H54 (cell line): ENCODE measurements at places on chromosomes 12 and 14.

DNA sequence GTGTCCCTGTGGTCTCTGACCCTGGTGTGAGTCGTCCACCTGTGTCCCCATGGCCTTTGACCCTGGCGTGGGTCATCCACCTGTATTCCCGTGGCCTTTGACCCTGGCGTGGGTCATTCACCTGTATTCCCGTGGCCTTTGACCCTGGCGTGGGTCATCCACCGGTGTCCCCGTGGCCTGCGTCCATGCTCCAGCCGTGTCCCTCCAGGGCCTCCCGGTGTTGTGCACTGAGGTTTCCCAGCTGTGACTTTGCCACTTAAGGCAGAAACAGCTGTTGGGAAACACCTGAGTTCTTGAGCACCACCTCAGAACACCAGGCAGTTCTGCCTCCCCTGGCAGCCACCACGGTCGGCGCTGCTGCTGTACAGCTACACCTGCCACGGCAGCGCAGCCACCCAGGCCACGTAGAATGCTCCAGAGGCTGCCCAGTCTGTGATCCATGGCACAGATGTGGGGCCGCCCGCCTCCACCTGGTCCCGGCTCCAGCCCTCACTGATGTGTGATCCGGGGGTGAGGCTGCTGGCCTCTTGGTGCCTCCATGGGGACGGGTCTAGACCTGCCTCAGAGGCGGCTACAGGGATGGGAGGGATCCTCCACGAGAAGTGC, 69.1 kb upstream of the GALNT9 start:
- no peak for DNase-seq

DNA sequence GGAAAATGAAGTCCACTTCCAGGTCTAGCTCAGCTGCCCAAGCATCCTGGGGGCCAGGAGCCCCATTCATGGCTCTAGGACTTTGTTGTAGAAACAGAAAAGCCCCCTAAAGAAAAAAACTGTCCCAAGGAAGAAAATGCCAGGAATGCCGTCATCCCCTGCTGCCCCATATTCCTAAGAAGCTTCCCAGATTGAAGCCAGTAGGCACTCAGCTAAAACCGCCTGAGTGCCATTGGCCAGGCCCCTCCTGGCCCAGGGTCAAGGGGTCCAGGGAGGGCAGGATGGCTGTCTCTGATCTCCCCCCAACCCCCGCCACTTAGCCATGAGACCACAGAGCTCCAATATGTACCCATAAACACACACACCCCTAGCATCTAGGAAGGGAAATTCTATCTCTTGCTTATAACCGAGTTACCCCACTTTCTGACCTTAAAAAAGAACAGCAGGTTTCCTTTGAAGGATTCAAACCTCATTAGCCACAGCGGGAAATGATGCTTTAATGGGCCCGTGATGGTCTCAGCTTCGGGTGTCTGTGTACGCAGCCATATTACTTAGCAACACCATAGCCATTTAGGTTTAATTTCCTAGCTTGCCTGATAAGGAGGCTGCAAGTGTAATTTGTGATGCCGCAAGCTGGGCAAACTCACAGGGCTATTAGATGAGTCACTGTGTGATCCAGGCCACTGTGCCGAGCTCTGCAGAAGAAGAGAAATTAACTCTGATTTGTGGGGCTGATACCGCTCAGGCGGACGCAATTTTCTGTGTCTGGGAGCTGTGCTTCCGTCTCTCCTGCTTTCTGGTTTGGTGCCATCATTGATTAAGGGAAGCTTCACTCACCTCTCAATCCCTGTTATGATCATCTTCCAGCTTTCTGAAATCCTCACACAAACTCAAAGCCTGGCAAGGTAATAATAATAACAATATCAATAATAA, 84.2 kb downstream of the GCH1 start:
- peak; percentile 33 for DNase-seq

DNA sequence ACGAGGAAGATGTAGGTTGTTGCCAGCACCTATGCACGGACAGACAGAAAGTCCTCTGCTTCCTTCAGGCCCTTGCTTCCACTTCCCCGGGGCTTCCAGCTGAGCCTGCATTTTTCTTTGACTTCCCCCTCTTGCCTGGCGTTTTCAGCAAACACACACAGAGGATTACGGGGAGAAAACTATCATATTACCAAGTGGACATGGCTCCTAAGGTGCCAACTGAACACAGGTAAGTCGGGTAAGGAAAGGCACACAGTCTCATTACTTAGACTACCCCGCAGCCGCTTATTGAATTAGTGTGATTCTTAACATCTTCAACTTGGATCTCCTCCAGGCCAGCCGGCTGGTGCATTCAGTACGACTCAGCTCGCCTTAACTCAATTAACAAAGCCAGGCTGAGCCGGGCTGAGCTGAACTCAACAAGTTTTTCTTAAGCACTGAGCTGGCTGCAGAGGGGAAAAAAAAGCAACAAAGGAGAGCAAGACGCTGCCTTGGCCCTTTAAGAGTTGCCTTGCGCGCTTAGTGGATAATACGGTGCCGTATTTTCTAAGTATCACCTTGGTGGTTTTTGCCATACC, 19.2 kb upstream of the MAP1LC3B2 start:
- no peak for DNase-seq

DNA sequence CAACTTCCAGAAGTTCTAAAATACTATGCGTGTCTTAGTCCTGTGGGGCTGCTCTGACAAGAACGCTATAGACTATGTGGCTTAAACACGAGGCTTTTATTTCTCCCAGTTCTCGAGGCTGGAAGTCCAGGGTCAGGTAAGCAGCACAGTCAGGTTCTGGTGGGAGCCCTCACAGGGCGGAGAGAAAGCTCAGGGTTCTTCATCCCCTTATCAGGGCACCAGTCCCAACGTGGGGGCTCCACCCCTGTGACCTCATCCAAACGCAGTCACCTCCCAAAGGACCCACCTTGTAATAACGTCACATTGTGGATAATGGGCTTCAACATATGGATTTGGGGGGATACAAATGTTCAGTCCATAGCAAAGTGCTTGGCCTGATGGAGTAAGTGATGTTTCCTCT, 37.1 kb upstream of the TC2N start:
- DNase-seq = no peak

DNA sequence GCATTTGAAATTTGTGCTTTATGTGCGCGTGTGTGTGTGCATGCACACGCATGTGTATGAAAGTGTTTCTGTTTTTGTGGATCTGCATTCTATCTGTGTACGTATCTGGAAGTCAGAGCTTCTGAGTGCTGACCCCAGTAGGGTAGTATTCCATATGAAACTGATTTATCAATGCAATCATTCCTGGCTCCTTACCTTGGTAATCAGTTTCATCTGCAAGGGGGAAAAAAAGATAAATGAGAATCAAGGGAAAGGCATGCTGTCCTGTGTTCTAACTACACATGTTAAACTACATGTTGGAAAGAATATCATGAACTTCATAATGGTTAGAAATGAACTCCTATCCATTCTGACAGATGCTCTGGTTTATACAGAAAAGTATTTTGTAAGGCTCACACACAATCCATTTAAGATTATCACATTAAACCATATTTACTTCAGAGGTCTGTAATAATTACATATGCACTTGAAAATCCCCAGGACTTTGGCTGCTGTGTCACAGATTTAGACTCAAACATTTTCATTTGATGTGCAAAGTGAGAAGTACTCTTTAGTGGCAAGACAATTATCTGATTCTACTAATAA, 276.1 kb upstream of the LMO3 start:
- DNase-seq = no peak

GRCh38 chr12:117168976-117169375, 21.3 kb downstream of the FBXO21 start:
- no peak for DNase-seq

- no peak for DNase-seq
These were observed 28.4 kb upstream of the A2M start for GRCh38 chr12:9143929-9144729.

- no peak for DNase-seq
These were observed 279.6 kb downstream of the NUAK1 start for GRCh38 chr12:105858981-105859710.

DNA sequence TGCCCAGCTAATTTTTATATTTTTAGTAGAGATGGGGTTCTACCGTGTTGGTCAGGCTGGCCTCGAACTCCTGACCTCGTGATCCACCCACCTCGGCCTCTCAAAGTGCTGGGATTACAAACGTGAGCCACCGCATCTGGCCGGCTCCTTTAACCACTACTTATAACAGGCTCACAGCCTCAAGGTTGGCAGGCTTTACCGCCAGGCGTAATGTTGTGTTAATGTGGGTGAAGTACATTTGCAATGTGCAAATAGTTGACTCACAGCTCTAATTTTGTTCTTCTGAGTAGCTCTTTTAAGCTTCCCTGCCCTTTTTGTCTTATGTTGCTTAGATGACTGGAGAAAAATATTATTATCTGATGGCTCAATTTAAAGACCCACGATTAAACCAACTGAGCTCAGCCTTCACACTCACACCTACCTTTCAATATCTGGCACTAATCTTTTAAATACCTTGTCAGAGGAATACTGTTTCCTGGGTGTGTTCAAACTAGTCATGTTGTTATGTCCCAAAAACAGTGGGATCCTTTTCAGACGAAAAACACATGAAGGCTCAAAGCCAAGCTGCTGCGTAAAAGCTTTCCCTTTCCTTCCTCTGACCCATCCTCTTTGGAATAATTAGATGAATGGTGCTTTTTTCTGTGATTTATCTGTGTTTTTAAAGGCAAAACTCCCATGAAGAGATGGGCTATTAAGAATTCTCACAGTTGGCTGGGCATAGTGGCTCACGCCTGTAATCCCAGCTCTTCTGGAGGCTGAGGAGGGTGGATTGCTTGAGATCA, 57.2 kb upstream of the USP44 start:
- no peak for DNase-seq

- no peak for DNase-seq
These were observed 15.1 kb downstream of the BMAL2 start for GRCh38 chr12:27347779-27348178.

- DNase-seq = peak; percentile 6
These were observed 228.3 kb downstream of the RAD51B start for GRCh38 chr14:68047906-68048305.

- no peak for DNase-seq
These were observed 76.4 kb upstream of the CCDC60 start for GRCh38 chr12:119258149-119258548.

- no peak for DNase-seq
These were observed 49.1 kb upstream of the OTOGL start for GRCh38 chr12:80050236-80050635.

- no peak for DNase-seq
These were observed 2.9 kb downstream of the BCL11B start for GRCh38 chr14:99268810-99269707.

DNA sequence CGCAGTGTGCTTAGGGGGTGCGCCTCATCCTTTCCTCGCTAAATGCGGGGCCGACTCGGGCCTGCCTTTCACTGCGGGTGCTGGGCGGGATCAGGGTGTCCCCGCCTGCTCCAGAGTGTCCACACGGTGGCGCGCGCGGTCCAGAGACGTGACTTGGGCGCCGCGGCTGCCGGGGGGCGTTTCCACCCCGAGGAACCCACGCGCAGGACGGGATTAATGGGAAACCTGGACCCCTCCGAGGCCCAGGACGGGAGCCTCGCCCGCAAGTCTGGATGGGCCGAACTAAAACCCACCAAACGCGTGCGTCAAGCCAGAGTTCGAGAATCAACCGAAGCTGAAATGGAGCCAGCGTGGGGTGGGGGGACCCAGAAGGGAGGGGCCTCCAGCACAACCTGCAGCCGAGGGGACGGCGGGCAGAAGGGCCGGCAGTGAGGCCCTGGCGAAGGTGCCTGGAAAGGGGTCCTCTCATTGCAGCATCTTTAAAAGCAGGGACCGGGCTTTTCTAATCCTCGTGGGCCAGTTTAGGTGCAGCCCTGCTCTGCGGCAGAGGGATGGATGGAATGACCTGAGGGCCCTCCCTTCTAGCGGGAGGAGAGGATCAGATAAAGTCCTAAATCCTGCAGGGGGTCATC, 93.3 kb downstream of the NINJ2 start:
- peak; percentile 89 for DNase-seq

DNA sequence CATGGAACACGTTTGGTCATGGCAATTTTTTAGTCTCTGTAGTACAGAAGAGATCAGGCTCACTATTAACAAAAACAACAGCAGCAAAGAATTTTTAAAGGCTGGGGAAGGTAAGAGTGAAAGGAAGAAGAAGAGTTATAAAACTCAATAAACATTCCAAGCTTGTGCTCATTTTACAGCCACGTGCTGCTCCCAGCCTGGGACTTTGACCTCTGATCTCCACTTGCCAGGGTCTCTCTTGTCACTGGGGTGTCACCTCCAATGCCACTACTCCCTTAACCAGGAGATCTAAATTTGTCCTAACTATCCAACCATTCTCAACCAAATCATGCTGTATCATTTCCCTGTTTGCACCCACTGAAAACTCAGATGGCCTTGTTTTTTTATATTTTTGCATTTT, 605.1 kb downstream of the VRK1 start:
- DNase-seq = no peak

DNA sequence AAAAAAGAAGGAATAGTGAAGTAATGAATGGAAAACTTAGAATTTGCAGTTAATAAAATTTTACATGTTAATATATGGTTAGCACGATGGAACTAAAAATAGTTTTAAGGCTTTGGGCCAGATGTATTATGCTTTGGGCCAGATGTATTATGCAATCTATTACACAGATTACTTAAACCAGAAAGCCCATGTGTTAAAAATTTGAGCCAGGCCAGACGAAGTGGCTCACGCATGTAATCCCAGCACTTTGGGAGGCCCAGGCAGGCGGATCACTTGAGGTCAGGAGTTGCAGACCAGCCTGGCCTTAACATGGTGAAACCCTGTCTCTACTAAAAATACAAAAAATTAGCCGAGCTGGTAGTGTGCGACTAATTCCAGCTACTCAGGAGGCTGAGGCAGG, 17.2 kb downstream of the IFT81 start:
- DNase-seq = no peak

- no peak for DNase-seq
These were observed 36.7 kb downstream of the RPS29 start for GRCh38 chr14:49549446-49549845.

- DNase-seq = no peak
These were observed 1.1 kb downstream of the KITLG start for GRCh38 chr12:88579161-88579517.

DNA sequence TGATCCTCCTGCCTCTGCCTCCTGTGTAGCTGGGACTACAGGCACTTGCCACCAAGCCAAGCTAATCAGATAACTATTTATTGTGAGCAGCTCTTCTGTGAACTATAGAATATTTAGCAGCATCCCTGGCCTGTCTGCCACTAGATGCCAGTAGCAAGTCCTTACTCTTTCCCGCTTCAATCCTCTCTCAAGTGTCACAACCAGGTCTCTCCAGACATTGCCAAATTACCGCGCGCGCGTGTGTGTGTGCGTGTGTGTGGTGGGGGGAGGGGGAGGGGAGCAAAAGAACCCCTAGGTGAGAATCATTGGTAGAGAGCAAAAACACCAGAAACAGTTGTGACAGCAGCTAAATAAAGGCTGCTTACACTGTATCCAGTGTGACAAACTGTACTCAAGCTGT, 49.9 kb downstream of the PPP2R5E start:
- DNase-seq = no peak

- DNase-seq = no peak
These were observed 449.4 kb upstream of the PRICKLE1 start for GRCh38 chr12:43038991-43039390.

GRCh38 chr14:49593016-49593415, 5.7 kb upstream of the LRR1 start:
- no peak for DNase-seq

GRCh38 chr14:68630611-68631393, 162.1 kb downstream of the ZFP36L1 start:
- DNase-seq = no peak

GRCh38 chr12:12723149-12723680, 6.0 kb downstream of the CDKN1B start:
- no peak for DNase-seq
